ENCODE measurements at places on chromosomes 13 and 19.

DNA sequence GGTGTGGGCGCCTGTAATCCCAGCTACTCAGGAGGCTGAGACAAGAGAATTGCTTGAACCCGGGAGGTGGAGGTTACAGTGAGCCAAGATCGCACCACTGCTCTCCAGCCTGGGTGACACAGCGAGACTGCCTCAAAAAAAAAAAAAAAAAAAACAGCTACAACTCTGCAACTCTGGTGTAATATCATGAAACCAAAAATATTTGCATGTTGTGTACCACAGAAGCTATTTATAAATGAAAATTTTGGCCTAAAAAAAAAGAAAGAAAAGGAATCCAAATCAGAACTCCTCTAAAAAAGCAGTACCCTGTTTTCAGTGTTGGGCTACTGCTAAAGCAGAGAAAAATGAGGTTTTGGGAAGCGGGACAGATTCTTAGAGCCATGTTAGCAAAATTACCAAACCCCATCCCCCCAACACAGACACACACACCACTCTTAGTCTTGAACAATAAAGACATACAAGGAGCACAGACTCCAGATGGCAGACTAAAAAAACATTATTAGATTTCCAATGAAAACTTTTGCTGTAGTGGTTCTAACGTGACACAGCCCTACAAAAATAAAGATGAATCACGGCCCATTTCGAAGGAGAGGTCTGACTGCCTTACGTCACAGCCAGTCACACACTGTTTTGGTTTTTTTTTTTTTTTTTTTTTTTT is 51.5 kb downstream of the INSR start:
- peak; percentile 31 for DNase-seq

DNA sequence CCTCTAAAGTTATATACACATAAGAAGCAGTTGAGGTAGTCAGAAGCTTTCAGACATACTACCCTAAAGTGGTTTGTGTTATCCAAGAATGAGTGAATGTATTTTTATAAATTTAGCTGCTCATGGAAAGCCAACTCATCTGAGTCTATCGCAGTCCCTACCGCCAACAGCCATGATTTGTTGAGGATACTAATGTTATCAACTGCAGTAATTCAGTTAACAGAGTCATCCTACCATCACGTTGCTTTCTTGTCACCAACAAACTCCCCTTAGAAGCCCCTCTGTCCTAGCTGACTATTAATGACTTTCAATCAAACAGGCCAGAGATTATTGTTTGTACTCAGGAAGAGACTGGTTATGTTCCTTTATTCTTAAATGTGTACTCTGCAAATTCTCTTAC is 169.9 kb downstream of the DCT start:
- no peak for DNase-seq

DNA sequence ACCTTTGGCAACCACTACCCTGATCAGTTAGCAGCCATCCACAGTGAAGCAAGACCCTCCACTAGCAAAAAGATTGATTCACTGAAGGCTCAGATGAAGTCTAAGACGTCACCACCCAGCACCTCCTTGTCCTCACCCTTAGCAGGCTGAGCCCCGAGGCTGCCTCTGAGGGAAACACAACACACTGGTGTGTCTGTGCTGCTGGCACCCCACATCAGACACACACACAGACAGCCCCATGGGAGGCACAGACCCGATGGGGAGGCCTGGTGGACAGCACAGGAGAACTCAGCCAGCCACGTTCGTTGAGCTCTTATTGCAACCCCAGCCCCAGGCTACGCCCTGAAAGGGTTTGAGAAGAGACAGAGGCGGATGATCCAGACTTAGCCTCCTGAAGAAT is 94.7 kb downstream of the ZDHHC20 start:
- DNase-seq = no peak

GRCh38 chr13:58437427-58437826 is 805.9 kb downstream of the PCDH17 start:
- no peak for DNase-seq

DNA sequence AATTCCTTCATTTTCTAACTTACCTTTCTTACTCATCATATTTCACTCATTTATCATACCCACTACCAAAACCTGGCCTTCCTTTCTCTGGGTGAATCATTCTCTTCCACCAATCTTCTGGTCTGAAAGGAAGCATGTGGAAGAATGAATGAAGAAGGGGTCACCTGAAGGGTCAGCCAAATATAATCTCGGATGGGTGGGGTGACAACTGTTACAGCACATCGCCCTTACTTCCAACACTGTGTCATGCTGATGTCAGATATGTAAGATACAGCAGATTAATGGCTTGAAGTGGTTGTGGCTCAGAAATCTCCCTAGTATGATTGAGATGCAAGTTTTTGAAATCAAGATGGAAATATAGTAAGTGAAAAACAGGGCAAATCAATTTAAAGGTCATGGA is 401.7 kb upstream of the HTR2A start:
- no peak for DNase-seq

DNA sequence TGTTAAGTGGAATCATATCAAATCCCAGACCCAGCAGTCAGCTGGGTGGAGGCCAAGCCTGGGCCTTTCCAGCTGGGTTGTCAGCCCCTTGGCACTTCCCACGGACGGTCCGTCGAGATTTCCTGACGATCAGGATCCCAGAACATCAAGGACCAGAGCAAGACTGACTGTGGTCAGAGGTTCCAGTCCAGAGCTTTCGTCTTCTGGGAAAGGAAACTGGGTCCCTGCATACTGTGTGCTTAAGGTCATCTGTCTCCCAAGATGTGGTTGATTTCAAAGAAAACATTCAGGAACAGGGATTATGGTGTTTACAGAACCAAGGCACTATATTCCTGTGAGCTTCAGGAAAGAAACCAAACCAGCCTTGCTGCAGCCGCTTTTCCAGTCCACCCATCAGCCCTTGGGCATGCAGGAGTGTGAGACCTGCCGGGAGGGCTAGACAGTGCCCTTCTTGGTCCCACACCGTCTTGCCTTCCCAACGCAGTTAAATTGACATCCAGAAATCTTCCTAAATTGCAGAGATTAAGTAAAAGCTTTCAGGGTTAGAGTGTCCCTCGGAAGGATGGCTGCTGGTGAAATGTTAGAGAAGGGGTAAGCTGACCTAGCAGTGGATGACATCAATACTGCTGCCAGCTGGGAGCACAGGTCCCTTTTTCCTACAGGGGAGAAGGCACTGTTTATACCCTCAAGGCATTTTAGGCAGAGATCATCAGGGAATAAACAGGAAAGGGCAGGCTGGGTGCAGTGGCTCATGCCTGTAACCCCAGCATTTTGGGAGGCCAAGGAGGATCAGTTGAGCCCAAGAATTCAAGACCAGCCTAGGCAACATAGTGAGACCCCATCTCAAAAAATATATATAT is 5.0 kb upstream of the C19orf33 start:
- no peak for DNase-seq

GRCh38 chr13:19632915-19633478 is 462 bp upstream of the MPHOSPH8 start:
- no peak for DNase-seq

GRCh38 chr13:41465241-41465847 is 8.0 kb downstream of the RGCC start:
- no peak for DNase-seq

GRCh38 chr13:41597348-41598041 is 140.1 kb downstream of the RGCC start:
- no peak for DNase-seq

All from HTR-8/SVneo (cell line).